ENCODE measurements at places on chromosomes 12 and 14.

- no peak for DNase-seq
Observed at GRCh38 chr14:51871846-51872245, 11.4 kb downstream of the GNG2 start.

DNA sequence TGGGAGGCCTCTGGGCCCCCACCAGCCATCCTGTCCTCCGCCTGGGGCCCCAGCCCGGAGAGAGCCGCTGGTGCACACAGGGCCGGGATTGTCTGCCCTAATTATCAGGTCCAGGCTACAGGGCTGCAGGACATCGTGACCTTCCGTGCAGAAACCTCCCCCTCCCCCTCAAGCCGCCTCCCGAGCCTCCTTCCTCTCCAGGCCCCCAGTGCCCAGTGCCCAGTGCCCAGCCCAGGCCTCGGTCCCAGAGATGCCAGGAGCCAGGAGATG, 729 bp upstream of the GAPDH start:
- no peak for DNase-seq

- peak; percentile 28 for DNase-seq
Observed at GRCh38 chr14:99541677-99542470, 60.7 kb downstream of the CCNK start.

GRCh38 chr12:128995619-128996018, 142.3 kb downstream of the GLT1D1 start:
- DNase-seq: no peak

GRCh38 chr12:6528539-6529235, 5.6 kb upstream of the GAPDH start:
- DNase-seq: no peak

GRCh38 chr14:77372304-77372841, 4.5 kb downstream of the TMED8 start:
- peak; percentile 91 for DNase-seq

DNA sequence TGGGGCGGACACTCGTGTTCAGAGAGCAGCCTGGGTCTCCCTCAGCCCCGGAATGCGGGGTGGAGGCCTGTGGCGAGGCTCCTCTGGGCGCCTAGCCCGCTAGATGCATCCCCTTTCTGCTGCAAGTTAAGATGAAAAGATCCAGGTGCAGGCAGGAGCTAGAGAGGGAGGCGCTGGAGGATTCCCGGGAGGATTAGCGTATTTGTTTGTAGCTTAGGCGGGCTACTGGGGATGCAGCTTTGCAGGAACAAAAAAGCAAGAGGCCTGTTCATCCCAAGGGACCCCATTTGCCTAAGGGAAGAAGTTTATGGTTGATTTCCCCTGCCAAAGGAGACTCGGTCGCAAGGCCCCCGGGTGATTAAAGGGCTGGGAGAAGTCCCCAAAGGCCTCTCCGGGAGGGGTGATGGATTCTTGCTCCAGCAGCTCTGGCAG, 824 bp downstream of the CCDC177 start:
- DNase-seq: no peak

GRCh38 chr12:58465418-58465817, 454.9 kb downstream of the LRIG3 start:
- peak; percentile 77 for DNase-seq

GRCh38 chr12:27645671-27646070, 50.6 kb upstream of the REP15 start:
- no peak for DNase-seq

DNA sequence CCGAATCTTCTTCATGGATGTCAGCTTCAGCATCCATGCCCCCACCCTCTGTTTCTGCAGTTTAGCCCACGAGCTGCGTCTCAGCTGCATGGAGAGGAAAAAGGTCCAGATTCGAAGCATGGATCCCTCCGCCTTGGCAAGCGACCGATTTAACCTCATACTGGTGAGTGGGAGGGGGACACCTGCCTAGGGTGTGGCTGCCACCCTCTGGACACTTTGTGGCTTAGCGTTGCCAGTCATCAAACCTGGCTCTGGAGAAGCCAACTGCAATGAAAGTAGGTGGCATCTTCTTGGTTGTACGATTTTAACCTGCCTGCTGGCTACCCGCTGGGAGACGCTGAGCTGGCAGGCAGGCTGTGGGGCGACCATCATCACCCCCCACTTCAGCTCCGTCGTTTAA, 16.7 kb downstream of the DCAF4 start:
- no peak for DNase-seq

DNA sequence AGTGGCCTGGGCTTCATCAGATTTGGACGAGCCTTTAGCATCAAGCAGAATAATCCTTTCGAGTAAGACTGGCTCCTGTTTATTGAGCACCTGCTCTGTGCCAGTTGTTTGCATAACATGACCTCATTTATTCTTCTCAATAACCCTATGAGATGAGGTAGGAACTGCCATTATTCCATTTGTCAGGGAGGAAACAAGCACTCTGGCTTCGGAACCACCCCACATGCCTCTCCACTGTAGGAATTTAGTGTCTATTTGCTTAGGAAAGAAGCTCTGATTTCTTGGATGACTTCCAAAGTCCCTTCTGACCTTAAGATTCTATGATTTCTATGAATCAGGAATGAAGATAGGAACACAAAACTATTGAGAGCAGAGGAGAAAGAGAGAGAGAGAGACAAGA, 11.0 kb downstream of the SAMD4A start:
- no peak for DNase-seq

GRCh38 chr14:91252871-91253794, 8.6 kb upstream of the GPR68 start:
- no peak for DNase-seq

GRCh38 chr14:105974902-105975301, 448.5 kb downstream of the TMEM121 start:
- DNase-seq: peak; percentile 21

DNA sequence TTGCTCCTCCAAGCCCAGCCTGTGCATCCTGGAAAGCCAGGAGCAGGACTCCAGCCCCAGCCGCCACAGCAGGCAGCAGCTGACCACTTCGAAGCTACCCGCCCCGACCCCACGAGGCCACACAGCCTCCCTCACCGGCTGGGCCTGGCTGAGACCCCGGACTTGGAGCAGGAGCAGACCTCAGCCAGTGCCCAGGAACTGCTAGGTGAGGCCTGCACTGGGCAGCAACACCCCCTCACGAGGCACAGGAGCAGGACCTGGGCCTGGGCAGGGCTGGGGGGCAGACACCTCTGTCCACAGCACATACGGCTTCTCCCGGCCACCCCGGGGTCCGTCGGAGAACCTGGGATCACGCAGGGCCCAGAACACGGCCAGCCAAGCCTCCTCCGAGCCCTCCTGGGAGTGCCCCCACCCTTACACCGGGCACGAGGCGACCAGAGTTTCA, 137.4 kb upstream of the C14orf180 start:
- no peak for DNase-seq

GRCh38 chr12:66119229-66119869, 11.2 kb downstream of the LLPH start:
- DNase-seq: no peak

DNA sequence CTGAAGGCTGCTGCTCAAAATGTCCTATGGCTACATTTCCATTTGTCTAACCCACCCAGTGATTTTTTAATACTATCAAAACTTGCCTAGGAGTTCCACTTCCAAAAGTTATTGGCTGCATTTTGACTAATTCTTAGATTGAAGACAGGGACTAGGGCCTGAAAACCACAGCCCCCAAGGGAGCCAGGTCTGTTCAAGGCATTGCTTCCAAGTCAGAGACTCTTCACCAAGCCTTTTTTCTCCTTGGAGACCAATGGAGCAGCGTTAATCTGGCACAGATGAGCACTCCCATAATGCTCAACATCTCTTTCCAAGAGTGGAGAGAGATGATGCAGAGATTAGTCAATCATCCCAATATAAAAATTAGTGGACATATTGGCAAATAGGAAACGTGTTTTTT, 112.5 kb upstream of the HIF1A start:
- DNase-seq: no peak

GRCh38 chr12:132347176-132347855, 17.9 kb upstream of the GALNT9 start:
- DNase-seq: no peak

- peak; percentile 37 for DNase-seq
Observed at GRCh38 chr12:46825591-46826414, at the start of gene SLC38A4. TSS of gene SLC38A4 (minus strand) at chr12:46825997. CDS start at chr12:46793071, 32,926 bp downstream.

GRCh38 chr12:67558775-67559174, 89.8 kb upstream of the DYRK2 start:
- DNase-seq: no peak

GRCh38 chr14:65961004-65961403, 525.2 kb upstream of the CCDC196 start:
- DNase-seq: peak; percentile 20

- DNase-seq: no peak
Observed at GRCh38 chr12:95312656-95313055, 95.0 kb downstream of the VEZT start.

GRCh38 chr12:113142886-113143332, 6.6 kb upstream of the CFAP73 start:
- DNase-seq: no peak

DNA sequence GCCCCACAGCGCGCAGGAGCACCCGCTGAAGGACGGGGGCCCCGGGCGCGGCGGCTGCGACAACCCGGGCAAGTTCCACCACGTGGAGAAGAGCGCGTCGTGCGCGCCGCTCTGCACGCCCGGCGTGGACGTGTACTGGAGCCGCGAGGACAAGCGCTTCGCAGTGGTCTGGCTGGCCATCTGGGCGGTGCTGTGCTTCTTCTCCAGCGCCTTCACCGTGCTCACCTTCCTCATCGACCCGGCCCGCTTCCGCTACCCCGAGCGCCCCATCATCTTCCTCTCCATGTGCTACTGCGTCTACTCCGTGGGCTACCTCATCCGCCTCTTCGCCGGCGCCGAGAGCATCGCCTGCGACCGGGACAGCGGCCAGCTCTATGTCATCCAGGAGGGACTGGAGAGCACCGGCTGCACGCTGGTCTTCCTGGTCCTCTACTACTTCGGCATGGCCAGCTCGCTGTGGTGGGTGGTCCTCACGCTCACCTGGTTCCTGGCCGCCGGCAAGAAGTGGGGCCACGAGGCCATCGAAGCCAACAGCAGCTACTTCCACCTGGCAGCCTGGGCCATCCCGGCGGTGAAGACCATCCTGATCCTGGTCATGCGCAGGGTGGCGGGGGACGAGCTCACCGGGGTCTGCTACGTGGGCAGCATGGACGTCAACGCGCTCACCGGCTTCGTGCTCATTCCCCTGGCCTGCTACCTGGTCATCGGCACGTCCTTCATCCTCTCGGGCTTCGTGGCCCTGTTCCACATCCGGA, 1.4 kb downstream of the FZD10 start:
- DNase-seq: no peak

GRCh38 chr12:400828-401227, 616 bp upstream of the CCDC77 start:
- no peak for DNase-seq

- DNase-seq: no peak
Observed at GRCh38 chr14:78834766-78835451, 664.7 kb downstream of the NRXN3 start.

- no peak for DNase-seq
Observed at GRCh38 chr14:85564841-85565527, 35.0 kb downstream of the FLRT2 start.

DNA sequence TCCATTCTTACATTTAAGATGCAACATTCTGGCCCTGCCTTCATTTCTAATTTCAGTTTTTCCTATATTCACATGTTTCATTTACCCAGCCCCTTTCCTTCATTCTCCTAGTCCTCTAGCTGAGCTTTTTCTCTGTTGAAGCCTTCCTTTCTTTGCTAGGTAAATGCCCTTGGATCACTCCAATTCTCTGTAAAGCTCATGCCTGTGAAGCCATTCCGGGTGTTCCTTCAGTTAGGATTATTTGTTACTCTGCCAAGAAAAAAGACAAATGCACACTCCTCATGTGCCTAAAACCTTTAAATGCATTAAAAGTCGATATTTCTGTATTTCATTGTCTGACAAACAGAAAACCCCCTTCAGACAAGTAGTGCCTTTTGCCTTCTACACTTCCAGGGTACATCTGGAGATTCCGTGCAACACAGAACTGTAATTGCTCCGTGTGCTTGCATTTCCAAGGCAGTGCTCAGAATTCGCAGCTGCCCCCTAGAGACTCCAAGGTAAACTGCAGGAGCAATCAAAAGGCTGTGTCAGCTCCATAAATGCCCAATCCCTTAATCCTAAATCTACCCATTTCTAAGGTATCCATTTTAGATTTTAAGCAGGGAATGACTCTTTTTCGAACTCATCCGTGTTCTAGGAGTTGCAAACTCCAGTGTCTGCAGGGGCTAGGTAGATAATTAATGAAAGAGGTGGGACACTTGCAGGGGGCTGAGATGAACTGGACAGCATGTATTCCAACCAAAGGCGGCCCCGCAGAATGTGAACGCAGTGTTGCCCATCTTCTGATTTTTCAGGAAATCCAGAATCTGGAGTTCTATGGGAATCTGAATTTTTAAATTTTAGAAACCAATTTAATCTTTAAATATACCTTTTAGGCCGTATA, 320.2 kb downstream of the GRIN2B start:
- DNase-seq: peak; percentile 23

DNA sequence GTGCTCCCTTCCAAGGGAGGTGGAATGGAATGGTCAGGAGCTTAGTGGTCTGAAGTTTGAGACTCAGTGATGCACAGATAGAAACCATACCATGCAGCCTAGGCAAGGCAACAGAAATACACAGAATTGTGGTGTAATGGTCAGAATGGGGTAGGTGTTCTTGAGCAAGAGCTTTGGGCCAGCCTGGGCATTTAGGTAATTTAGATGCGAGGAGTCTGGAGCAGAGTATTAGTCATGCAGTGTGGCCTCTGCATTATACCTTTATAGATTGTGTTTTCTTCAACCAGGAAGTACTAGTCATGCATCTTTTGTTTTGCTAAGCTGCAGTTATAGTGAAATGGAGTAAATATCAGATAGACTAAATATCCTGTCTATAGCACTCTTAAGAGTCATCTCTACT, 118.3 kb downstream of the DAAM1 start:
- DNase-seq: peak; percentile 84

DNA sequence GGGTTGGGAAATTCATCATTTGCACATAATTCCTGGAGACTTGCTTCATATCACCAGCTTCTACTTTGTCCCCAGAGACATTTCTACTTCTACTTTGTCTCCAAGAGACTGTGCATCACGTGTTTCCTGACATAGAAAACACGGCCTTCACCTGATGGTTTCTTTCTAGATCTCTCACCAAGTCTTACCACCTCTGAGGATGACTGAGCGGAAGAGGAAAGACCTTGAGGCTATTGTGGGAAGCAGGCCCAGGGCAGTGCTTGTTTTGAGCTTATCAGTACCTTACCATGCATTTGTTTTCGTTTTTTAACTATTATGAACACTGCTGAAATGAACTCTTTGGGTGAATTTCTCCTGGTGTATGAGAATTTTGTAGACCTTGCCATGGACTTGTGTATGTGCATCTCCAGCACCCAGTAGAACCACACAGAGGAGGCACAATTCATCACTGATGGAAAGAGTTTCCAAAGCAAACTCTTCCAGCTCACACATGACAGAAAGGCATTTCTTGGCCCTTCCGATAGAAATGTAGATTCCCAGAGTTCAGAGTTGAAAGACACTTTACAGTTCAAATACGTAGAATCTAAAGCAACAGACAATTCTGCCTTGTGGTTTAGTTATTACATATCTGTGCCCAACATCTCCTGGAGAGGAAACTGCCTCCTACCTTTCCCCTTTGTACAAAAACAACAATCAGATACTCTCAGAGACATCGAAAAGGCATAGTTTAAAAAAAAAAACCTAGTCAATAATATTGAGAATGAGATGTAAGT, 434.7 kb downstream of the FUT8 start:
- peak; percentile 51 for DNase-seq

GRCh38 chr12:116078396-116078795, 199.1 kb downstream of the MED13L start:
- no peak for DNase-seq
